ENCODE measurements at places on chromosomes 3 and 15.

- DNase-seq: no peak
Observed at GRCh38 chr3:177424521-177424920, 227.2 kb upstream of the TBL1XR1 start.

GRCh38 chr3:64203969-64204908, 21.0 kb downstream of the PRICKLE2 start:
- no peak for DNase-seq

DNA sequence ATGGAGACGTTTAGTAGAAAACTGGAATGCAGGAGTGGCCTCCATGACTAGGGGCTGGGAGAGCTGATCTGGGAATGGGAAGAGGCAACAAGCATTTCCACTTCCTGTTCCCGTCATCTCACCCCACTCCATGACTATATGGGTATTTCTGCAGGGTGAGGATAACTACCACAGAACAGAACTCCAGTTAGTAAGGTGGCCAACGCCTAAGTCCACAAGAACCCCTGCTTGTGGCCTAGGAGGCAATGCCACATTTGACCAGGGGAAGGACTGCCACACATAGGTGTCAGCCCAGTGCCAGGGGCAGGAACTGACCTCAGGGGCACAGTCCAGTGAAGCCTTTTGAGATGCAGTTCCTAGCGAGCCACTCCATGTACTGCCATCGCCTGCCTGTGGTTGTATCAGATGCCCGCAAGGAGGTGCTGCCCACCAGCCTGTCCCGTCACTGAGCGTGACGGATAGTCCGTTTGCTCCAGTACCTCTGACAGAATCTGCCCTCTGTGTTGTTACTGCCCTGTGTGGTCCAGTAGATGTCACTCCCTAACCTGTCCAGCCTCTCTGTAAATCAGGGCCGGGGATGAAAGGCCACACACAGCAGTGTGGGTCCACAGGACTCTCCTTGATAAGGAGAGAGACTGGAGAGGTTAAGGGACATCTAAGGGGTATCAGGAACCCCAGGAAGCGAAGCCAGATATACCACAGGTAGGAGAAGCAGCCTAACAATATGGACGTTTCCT, 3.5 kb upstream of the MTFMT start:
- peak; percentile 75 for DNase-seq

DNA sequence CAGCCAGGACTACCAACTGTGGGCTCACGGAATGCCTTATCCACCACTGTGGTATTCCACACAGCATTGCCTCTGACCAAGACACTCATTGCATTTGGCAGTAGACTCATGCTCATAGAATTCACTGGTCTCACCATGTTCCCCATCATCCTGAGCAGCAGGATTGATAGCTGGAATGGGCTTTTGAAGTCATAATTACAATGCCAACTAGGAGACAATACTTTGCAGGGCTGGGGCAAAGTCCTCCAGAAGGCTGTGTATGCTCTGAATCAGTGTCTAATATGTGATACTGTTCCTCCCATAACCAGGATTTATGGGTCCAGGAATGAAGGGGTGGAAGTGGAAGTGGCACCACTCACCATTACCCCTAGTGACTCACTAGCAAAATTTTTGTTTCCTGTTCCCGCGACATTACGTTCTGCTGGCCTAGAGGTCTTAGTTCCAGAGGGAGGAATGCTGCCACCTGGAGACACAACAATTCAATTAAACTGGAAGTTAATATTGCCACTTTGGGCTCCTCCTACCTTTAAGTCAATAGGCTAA, 58.6 kb upstream of the CCDC80 start:
- DNase-seq: no peak

DNA sequence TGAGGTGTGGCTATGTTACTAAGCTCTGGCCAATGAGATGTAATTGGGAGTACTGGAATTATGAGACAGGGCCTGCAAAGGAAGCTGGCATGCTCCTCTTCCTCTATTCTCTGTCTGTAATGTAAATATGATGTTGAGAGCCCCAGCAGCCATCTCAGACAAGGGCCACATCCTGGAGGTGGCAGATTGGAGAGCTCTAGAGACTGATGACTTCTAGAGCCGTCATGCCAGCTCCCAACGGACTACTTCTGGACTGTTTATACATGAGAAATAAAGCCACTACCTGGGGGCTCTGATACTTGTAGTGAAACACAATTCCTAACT, 19.7 kb downstream of the PLD1 start:
- no peak for DNase-seq

DNA sequence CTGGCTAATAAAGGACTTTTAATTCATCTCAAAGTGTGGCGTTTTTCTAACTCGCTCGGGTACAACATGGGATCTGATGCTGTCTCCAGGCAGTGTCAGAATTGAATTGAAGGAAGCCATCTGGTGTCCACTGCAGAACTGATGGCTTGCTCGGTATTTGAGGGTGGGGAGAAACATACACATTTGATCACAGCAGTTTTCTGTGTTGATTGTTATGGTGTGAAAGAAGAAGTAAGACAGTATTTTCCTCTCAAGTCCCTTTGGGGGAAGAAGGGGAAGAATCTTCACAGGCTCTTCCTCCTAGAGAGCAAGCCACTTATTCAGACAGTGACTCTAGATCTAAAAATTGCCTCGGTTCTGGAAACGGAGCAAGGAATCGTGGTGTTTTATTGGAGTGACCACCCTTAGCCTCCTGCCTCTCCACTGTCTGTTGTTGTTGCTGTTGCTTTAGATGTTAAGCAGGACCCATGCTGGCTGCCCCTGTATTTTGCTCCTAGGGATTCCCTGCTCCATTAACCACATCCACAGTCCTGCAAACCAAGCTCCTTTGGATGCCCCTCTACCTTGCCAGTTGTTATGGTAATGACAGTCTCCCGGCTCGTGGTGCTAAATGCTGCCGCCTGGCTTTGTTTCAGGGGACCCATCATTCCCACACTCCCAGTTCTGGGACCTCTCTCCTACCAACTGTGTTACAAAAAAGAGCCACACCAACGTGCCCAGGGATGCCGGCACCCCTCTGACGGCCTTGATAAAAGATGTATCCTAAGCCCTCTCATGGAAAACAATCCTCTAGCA, 15.3 kb upstream of the MCCC1 start:
- no peak for DNase-seq

DNA sequence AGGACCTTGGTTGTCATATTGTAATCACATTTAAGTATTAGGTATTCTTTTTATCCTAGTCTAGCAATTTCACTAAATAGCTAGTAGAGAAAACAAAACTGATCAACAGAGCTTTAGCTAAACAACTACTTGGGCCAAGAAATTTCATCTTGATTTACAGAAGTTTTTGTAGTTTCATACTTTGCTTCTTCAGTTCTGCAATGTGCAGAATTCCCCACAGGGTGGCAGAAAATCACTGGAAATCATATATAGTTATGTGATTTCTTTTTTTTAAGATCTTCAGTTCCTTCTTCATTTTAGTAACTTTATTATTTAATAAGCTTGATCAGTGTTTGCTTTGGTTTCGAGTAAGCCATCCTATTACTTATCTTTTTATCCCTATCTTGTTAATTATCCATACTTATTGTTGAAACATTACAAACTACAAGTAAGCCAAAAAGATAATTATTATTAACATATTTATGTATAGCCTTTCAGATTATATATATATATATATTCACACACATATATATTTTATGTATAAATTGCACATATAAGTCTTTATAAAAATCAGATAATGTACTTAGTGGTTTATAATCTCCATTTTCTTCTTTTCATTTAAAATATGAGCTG, 2.2 kb upstream of the BNIP2 start:
- DNase-seq: peak; percentile 67

DNA sequence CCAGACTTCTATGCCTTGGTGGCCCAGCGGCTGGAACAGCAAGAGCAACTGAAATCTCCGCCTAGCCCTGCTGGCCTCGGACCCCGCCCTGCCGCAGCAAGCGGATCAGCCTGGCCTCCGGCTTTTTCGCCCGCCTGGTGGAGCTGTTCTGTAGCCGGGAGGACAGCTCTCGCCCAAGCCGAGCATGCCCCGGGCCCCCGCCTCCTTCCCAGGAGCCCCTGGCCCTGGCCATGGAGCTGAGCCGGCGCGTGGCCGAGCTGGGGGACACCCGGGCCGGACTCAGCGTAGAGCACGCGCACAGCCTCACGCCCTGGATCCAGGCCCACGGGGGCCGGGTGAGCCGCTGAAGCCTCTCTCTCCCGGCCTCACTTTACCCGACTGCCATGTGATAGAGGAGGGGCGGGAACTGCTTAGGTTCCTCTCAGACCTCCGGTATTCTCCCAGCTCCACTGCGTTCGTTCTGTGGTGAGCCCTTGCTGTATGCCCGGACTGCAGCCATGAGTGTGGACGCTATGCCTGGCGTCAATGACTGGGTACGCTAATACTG, 24.1 kb upstream of the MRPL3 start:
- DNase-seq: peak; percentile 85

- no peak for DNase-seq
Observed at GRCh38 chr3:190322604-190323245, 479 bp upstream of the CLDN1 start.

- no peak for DNase-seq
Observed at GRCh38 chr3:16011376-16011775, 163.1 kb upstream of the GALNT15 start.

GRCh38 chr15:64037116-64037515, 9.2 kb downstream of the DAPK2 start:
- DNase-seq: no peak

- no peak for DNase-seq
Observed at GRCh38 chr15:39287322-39288195, 293.3 kb upstream of the THBS1 start.

GRCh38 chr3:106103383-106103782, 234.6 kb upstream of the CBLB start:
- DNase-seq: no peak

GRCh38 chr3:161549261-161549660, 52.7 kb downstream of the OTOL1 start:
- no peak for DNase-seq

DNA sequence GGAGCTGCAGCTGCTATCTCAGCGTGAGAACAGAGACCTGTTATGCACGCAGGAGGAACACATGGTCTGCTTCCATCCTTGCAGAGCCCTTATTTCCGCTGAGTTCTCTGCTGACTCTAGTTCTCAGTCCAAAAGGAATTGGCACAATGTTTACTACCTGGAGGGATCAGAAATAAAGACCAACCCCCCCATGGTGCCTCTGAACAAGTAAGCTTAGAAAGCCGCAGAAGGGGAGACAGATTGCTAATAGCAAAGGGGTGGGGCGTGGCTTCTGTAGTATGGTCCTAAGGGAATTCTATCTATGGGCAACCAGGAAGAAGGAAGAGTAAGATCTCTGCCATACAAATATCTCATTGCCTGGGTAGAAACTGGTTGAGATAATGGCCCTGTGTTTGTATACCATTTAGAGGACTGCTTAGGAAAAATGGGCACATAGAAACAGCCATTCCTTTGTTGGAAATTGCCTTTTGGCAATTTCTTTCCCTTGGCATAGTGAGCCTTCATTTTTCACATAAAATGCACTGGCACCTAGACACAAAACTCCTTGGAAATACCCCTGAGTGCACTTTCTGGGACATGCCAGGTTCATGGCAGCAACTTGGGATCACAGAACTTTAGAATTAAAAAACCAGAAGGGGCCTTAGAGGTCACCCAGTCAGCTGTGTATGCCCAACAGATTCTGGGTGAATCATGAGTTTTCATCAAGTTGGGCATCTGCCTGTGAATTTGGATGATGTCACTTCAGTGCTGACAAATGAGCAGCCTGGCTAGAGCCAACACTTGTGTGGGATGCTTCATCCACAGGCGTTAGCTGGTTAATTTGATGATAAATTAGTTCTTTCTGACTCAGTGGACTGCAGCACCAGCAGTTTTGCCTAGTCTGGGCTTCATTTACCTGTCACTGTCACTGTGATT, 57.4 kb upstream of the STXBP5L start:
- no peak for DNase-seq

GRCh38 chr3:20700714-20701113, 514.7 kb upstream of the SGO1 start:
- no peak for DNase-seq

GRCh38 chr15:74651242-74651741, 35.7 kb downstream of the CLK3 start:
- DNase-seq: no peak

- DNase-seq: no peak
Observed at GRCh38 chr3:175410251-175410650, 551.1 kb downstream of the NAALADL2 start.

- no peak for DNase-seq
Observed at GRCh38 chr15:42724276-42724675, 12.7 kb downstream of the CDAN1 start.

DNA sequence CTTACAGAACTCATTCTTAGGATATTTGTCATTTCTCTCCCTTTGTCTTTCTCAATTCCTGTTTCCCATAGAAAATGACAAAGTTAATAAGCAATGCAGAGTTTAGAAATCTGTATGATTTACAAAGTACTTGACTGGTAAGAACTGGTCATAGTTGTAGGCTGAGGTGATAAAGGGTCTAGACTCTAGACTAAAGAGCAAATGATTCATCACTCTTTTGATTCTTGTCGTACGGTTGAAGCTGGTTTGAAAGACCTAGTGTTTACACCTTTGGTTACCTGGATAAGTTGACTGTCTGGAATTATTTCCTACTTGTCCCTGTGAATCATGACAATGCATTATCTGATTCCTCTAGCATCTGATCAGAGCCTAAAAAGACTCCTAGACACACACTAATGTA, 58.9 kb upstream of the TP63 start:
- DNase-seq: no peak

- no peak for DNase-seq
Observed at GRCh38 chr3:115245899-115246298, 98.8 kb upstream of the ZBTB20 start.

DNA sequence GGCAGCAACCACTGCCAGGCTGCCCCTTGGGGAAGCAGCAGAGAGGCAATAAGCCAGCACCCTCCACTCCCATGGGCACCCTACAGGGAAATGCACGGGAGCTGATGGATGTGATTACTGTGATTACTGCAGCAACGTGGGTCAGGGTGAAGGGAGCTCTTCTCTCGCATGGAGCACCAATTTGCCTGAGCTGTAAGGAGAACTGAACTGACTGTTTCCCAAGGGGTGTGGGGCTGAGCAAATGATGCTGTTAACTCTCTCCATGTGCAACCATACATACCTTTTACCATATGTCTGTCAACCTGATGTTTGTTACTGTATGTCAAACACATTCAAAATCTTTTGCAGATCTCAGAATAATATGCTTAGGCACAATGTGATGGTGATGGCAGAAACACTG, 680.6 kb downstream of the SQOR start:
- DNase-seq: no peak

GRCh38 chr3:58246148-58247047, 8.8 kb downstream of the ABHD6 start:
- no peak for DNase-seq

- DNase-seq: no peak
Observed at GRCh38 chr3:38617137-38617536, 32.4 kb downstream of the SCN5A start.

DNA sequence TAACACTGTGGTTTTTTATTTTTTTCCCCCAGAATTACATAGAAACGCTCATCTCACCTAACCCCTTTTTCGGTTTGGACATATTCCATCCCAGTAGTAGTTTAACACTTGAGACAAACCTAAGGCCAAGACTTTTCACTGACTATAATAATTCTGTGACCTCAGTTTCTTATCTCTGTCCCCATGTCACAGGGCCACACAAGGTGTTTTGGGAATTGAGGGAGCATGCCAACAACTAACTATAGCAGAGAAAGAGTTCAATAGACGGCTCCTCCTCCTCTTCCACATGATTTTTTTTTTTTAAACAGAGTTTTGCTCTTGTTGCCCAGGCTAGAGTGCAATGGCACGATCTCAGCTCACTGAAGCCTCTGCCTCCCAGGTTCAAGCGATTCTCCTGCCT, 27.4 kb upstream of the GHSR start:
- DNase-seq: no peak
